ENCODE measurements at places on chromosomes 6 and 20. TPM values are rescaled to one million over a fixed set of nuclear protein-coding genes. Genes with fewer than 3 reads are reported as not detected.

- DNase-seq, result peak; percentile 49
Measured at GRCh38 chr20:49854190-49854875, 41.7 kb downstream of the SLC9A8 start.

DNA sequence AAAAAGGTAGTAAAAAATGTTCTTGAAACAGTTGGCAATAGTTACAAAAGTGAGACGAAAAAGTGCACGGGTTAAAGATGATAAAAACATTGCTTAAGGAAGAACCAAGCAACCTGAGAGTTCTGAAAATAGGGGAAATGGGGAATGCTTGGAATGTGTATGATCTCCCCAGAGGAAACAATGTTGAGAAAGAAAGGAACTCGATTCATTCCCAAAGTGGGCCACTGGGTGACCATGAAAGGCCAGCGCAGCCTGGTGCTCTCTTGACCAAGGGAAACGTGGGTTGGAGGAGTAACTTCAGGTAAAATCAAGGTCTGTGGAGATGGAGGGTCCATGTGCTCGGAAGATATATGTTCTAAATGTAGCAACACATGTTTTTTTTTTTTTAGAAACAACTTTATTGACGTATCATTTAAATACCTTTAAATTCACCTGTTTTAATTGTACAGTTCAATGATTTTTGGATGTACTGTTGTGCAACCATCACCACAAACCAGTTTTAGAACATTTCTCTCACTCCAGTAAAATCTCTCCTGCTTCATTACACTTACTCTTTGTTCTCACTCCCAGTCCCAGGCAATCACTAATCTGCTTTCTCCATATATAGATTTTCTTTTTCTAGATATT, 34.5 kb upstream of the CEP85L start:
- DNase-seq, result no peak

DNA sequence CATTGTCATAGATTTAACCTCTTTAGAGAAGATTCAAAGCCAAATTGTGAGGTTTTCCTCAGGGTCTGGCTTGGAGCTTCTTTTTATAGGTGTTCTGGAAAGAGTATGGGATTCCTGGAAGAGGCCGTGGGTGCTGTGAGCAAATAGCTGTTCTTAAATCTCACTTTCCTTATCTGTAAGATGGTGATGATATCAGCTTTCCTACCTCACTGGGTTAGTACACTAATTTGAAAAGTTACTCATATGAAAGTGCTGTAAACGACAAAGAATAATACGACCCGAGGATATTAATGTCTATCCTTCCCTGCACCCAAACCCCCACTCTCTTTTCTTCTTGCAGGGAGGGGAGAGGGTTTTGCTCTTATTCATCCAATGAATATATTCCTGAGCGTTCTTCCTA, 116.9 kb upstream of the ENPP5 start:
- DNase-seq, result no peak

- no peak for DNase-seq
Measured at GRCh38 chr6:157527471-157527907, 146.5 kb downstream of the ZDHHC14 start.

The TPD52L2 gene
- total RNA-seq, result 109 TPM

The KIAA0408 gene
- 110 TPM for total RNA-seq

DNA sequence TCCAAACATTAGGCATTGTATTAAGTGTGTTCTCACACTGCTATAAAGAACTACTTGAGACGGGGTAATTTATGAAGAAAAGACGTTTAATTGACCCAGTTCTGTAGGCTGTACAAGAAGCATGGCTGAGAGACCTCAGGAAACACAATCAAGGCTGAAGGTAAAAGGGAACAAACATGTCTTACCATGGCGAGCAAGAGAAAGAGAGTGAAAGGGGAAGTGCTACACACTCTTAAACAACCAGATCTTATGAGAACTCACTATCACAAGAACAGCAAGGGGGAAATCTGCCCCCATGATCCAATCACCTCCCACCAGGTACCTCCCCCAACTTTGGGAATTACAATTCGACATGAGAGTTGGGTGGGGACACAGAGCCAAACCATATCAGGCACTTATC, 86.6 kb upstream of the TOP1 start:
- no peak for DNase-seq

- no peak for DNase-seq
Measured at GRCh38 chr20:54062812-54063280, 7.5 kb downstream of the BCAS1 start.

GRCh38 chr6:72616406-72617015, 5.4 kb upstream of the KCNQ5 start:
- no peak for DNase-seq

GRCh38 chr6:158457616-158458278, 102.1 kb upstream of the TMEM181 start:
- DNase-seq, result no peak

DNA sequence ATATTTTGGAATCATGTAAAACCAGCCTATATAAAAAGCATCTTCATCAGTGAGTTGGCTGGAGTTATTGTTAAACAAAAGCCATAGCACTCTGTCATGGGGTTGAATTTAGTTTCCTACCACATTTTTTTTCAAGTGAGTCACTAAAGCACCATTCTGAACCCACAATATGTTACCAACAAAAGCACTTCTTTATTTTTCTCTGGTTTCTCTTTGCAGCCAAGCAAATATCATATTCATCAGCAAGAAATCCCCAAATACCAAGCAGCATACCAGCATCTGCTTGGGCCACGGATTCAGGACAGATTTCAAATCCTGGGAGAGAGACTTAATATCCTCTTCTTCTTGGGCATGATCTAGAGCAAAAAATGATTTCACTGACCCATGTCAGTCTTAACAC, 441.4 kb downstream of the BCKDHB start:
- no peak for DNase-seq

The WFDC2 gene
- total RNA-seq, result 4.8 TPM

GRCh38 chr6:7419065-7419464, 29.5 kb downstream of the RIOK1 start:
- no peak for DNase-seq

DNA sequence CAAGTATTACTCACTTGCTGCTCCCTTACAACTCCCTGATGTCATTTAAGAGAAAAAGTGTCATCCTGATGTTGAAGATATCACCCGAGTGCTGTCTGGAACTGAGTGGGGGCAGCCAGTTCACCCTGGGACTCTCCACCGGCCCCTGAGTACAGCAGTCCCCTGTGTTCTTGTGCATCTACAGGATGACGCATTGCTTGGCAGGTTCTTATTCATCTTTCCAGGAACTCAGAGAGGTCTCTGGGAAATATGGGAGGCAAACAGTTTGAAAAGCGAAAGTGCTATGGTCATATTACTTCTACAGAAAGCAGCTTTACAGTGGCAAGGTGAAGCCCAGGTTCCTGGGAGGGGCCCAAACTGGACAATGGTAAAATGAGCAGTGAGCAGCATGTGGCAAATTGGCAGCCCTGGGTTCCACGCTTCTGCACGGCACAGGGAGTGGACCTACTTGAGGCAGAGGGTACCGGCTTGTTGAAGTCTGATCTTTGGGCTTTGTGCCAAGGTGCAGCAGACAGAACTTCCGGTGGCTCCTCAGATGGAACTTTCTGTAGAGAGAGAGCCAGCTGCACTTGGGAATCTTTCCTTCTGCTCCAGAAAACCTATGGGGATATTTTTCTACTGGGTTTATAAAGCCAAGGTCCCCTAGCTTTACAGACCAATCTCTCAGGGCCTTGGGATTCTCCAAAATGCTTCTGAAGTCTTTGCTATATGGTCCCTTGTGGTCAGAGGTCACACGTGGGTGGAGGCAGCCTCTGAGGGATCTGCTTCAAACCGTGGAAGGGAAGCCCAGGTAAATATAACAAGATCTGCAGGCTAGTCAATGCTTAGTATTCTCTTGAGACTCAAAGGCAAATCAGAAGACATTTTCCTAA, 128.3 kb downstream of the MAP3K7 start:
- no peak for DNase-seq

DNA sequence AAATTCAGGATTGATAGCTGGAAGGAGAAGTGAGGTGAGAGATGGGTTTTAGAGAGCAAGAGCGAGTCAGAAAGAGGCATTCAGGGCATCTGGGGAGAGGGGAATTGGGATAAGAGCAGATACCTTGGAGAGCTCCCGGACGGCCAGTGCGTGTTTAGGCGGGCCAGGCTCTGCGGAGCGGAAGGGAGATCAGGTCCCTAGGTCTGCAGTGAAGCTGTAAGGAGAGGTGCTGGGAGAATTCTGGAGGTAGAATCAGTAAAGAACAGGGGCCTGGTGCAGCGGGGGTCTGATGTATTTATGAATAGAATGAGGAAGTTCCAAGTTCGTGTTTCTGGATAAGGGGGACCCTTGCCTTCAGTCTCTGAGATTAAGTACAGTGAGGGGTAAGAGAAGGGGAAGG, 47.4 kb upstream of the FAM83D start:
- DNase-seq, result no peak

The ATP9A gene
- total RNA-seq, result 66.1 TPM

DNA sequence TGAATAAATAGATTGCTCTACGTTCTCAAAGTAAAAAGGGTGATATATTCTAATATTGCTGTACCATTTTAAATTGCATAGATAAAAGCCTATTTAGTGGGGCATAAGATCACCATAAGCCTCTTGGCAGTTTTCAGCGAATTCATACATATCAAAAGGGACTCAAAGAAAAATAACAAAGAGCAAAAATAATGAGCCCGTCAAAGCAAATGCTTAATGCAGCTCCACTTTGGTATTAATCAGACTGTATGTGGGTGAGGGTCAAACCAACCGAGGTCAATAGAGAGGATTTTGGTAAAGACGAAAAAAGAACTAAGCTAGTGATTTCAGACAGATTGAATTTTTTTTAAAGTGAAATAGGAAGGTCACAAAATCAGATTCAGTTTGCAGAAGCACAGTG, 598.8 kb downstream of the GRIK2 start:
- DNase-seq, result no peak

- no peak for DNase-seq
Measured at GRCh38 chr6:20600831-20601230, 66.6 kb downstream of the CDKAL1 start.

DNA sequence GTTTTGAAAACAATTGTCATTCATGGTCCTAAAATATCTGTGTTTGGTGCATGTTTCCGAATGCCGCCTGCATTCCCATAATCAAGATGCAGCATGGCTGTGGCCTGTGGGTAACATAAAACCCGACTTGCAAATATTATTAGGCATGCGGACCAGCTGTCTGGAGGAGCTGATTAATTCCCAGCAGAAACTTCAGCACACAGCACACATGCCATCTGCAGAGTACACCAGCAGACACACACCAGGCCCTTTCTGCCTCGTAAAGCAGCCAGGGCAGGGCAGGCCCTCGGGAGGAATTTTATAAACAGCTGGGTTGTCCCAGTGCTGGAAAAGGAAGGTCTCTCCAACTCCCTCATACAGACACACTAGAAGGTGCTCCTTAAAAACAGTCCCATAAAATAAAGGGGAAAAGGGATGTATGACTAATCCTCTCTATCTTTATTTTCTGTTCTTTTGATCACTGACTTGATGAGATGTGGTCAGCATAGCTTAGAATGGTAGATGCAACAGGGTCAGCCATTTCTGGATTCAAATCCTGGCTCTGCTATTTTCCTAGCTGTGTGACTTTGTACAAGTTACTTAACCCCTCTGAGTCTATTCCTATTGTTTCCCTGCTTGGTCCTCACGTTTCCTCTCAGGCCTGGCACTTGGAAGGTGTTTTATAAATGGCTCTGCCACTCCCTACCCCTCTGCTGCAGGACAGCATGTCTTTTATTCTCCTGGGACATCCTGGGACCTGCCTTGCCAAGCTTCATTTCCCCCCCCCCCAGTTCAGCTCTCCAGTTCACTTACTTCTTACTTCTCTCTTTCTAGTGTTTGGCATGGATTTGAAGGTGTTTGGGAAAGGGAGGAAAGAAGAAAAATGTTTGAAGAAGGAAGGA, 85.9 kb upstream of the TRAF3IP2 start:
- DNase-seq, result peak; percentile 37
